SK-N-SH (cell line): ENCODE measurements at places on chromosomes 5 and 9.

DNA sequence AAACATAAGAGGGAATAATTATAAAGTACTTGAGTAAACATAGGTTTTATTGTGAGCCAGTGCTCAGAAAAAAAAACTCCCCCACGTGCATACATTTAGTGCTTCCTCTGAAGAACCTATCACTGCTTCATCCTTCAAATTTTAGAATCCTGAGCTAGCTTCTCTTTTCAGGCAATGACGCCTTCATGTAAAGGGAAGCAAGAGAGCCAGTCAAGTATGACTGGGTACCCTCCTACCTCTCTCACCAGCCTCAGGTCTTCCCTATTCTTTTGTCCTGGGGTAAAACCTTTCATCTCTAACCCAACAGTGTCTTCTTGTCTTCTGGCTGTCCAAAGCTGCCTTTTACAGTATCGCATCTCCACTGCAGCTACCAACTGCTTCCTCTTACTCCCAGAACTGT lies 32.0 kb downstream of the PLPP1 start:
- no peak for DNase-seq

DNA sequence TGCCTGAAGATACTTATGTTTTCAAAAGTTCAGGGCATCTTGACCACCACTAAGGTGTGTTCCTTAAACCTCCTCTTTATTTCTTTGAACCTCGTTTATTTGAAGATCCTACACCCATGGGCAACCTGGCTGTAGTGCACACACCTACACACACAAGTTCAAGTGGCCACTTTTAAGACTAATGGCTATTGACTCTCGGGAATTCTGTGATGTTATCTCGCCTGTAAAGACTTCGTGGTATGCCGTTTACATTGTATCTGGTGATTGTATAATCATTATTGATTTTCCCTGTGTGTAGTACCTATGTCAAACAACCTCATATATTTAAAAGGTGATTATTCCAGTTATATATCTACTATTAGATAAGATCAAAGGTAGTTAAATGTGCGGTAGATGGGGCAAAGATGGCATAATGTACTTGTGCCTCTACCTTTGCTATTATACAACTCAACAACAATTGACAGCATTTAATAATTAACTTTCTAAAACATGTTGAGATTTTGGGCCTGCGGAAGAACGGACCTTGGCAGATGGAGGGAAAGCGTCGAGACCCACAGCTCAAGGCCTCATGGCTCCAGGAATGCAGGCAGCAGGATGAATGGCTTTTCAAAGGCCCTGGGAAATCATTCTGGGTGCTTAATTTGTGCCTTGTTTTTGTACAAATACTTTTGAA lies 51.4 kb upstream of the IRX2 start:
- DNase-seq = no peak

- DNase-seq = no peak
These were observed 126.4 kb downstream of the RGS3 start for GRCh38 chr9:113589890-113590289.

- no peak for DNase-seq
These were observed 49.5 kb upstream of the SUSD1 start for GRCh38 chr9:112224401-112225289.
